Dermis microvascular lymphatic vessel endothelial cell (primary cell): ENCODE measurements at places on chromosomes 7 and 10. TPM values are rescaled to one million over a fixed set of nuclear protein-coding genes. Genes with fewer than 3 reads are reported as not detected.
A peak's percentile ranks its signal among the peaks of the same experiment; 100 is the strongest.

GRCh38 chr10:14583252-14583651 lies 191.4 kb downstream of the FAM107B start:
- DNase-seq: no peak

- DNase-seq: peak; percentile 54
Observed at GRCh38 chr7:80060218-80060806, 74.3 kb upstream of the GNAI1 start.

DNA sequence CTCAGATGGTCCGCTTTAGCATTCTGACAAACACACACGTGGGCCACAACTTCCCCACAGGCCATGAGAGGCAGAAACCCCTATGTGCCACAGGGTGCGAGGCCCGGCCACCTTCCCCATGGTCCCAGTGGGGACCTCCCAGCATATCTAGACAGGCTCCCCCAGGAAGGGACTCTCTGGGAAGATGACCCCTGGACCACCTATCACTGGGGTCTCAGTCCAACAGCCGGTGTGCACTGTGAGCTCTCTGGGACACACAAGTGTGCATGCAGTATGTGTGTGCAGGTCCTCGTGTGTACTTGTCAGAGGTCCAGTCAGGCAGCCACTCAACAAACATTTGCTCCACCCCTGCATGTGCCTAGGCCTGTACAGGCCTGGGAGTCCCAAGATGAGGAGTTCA lies 18.7 kb downstream of the GRID1 start:
- DNase-seq: no peak

- no peak for DNase-seq
Observed at GRCh38 chr7:11213266-11213665, 239.6 kb downstream of the PHF14 start.

DNA sequence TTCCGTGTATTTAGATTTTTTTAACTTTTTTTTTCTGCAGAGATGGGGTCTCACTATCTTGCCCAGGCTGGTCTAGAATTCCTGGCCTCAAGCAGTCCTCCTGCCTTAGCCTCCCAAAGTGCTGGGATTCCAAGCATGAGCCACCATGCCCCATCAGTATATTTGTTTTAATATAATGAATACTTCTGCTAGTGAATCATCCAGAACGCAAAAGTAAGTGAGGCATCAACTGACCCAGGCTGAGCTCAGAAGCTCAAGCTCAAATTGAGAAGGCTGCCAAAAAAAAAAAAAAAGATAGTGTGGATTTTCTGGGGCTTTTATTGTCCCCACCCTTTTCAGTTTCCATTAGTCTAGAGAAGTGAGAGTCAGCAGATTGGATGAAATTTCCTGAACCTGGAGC lies 39.0 kb upstream of the TECTB start:
- DNase-seq: no peak

- peak; percentile 69 for DNase-seq
Observed at GRCh38 chr7:87797798-87798403, 78.3 kb downstream of the SLC25A40 start.

GRCh38 chr7:22640269-22640668 lies 86.7 kb upstream of the IL6 start:
- DNase-seq: no peak

- DNase-seq: no peak
Observed at GRCh38 chr7:45408409-45408737, 165.8 kb upstream of the ADCY1 start.

DNA sequence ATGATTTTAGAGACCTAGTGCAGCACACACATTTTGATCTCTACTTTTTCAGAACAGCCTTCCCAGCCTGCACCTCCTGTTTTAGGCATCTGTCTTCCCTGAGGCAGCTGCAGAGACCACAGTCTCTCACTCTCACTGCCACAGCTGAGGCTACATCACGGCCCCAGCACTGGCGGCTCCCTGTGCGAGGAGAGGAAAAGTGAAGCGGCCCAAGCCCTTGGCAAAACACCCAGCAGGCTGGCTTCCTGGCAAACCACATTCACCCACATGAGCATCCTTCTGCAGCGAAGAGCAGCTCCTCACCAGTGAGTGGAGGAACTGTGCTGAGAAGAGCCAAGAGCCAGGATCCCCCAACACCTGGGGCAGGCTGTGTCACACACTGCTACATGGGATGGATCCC lies 14.0 kb downstream of the HUS1 start:
- no peak for DNase-seq

Gene WDFY4
- total RNA-seq: under 0.01 and 0.25 TPM in 2 replicates

Gene UNCX
- total RNA-seq: not detected in 2 replicates
